ENCODE measurements at places on chromosomes 4 and X. TPM values are rescaled to one million over a fixed set of nuclear protein-coding genes. Genes with fewer than 3 reads are reported as not detected.

GRCh38 chr4:55395218-55395528, 584 bp upstream of the TMEM165 start:
- no peak for DNase-seq

GRCh38 chr4:141802333-141802732, 165.9 kb downstream of the IL15 start:
- DNase-seq: peak; percentile 23

The TLR10 gene
- not detected for polyA plus RNA-seq

The CDKL5 gene
- polyA plus RNA-seq: 9.6 TPM

GRCh38 chr4:7332216-7333023, 102.3 kb downstream of the PSAPL1 start:
- DNase-seq: peak; percentile 18

DNA sequence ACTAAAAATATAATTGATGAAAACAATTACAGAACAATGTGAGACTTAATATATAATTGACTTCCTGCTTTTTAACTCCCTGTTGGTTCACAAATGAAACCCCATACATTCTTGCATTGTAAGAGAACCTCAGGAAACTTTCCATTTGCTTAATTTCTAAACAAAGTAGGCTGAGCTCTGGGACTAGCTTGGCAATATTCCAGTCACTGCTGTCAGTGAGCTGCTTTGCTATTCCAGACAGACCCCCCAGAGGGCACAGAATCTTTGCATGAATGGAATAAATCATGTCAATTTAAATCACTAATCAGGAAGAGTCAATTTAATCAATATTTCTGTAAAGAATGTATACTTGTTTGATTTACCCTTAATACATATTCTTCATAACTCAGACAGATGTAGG, 110.6 kb downstream of the NEXMIF start:
- DNase-seq: no peak

GRCh38 chr4:47054130-47054529, 22.8 kb downstream of the GABRB1 start:
- no peak for DNase-seq

The VCX gene
- not detected for polyA plus RNA-seq

DNA sequence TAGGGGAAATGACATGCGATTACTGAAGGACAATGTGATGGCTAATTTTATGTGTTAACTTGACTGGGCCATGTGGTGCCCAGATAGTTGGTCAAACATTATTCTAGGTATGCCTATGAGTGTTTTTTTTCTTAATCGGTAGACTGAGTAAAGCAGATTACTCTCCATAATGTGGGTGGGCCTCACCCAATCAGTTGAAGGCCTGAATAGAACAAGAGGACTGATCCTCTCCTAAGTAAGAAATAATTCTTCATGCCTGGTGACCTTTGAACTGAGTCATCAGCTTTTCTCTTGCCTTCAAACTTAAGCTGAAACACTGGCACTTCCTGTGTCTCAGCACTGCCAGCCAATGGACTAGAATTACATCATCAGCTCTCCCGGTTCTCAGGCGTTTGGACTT, 164.0 kb upstream of the FGF13 start:
- no peak for DNase-seq

- DNase-seq: no peak
Observed at GRCh38 chrX:36528661-36529060, 479.5 kb upstream of the FAM47C start.

DNA sequence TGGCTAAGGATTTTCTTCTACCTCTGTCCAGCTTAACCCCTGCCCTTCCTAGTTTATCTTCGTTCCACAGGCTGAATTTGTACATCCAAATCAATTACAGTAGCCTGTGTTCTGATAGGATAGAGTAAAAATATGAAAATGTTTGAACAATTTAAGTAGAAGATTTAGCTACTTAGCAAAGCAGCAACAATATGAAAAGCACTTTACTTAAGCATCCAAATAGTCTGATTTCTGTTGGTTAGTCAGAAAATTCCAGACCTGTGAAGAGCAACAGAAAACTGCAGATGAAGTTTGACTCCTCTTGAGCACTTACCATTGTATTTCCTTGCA, 2.0 kb downstream of the ARSJ start:
- no peak for DNase-seq

- DNase-seq: peak; percentile 50
Observed at GRCh38 chrX:16239211-16239610, 71.9 kb downstream of the MAGEB17 start.

DNA sequence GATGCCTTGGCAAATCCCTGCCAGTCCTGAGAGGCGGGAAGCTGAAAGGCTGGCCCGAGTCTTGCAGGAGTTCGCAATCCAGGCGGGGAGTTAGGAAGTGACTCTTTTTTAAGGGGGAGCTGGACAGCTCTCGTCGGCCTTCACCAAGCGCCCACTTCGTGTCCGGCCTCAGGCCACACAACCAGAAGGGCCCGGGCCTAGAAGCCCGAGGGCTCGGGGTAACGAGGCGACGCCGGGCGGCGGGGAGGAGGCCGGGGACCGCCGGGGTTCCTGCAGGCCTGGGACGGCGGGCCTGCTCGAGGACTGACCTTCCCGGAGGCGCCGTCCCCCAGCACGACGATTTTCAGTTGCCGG, 395 bp downstream of the RAB28 start:
- peak; percentile 33 for DNase-seq
